AG04449 (cell line): ENCODE measurements at places on chromosomes 1 and 21.

DNA sequence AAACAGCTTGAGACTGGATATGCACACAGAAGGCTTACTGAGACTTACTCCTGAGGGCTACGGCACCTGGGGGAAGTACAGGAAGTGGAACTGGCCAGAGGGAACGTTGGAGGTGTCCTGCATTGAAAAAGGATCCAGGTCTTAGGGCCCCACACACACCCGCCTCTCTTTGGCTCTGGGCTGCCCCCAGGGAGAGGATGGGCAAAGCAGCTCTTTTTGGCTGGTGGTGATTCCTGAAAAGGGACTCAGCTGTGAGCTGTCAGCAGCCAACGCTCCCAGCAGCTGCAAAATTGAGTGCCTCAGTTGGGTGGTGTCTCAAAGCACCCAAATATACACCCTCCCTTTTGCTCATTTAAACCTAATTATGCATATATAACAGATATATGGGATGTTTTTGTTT is 213.2 kb downstream of the TNR start:
- DNase-seq = no peak

GRCh38 chr1:24289937-24290595 is 29.1 kb upstream of the GRHL3 start:
- DNase-seq = peak; percentile 66

DNA sequence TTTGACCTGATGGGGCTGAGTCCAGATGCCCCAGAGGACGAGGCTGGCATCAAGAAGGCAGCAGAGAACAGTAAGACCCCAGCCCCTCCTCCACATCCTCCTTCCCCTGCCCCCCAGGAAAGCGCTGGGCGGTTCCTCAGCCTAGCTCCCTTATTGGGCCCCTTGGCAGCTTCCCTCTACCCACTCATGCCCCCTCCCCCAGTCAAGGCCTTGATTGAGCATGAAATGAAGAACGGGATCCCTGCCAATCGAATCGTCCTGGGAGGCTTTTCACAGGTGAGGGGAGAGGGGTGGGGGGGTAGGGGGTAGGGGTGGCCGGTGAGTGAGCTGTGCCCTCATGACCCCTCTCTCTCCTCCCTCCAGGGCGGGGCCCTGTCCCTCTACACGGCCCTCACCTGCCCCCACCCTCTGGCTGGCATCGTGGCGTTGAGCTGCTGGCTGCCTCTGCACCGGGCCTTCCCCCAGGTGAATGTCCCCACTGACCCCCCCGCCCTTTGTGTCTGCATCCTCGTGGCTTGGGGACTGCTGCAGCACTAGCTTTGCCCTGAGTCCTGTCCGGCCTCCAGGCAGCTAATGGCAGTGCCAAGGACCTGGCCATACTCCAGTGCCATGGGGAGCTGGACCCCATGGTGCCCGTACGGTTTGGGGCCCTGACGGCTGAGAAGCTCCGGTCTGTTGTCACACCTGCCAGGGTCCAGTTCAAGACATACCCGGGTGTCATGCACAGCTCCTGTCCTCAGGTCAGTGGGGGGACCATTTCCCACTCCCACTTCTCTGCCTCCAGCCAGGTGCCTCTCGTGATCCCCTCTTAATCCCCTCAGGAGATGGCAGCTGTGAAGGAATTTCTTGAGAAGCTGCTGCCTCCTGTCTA is 3.2 kb downstream of the LYPLA2 start:
- no peak for DNase-seq

DNA sequence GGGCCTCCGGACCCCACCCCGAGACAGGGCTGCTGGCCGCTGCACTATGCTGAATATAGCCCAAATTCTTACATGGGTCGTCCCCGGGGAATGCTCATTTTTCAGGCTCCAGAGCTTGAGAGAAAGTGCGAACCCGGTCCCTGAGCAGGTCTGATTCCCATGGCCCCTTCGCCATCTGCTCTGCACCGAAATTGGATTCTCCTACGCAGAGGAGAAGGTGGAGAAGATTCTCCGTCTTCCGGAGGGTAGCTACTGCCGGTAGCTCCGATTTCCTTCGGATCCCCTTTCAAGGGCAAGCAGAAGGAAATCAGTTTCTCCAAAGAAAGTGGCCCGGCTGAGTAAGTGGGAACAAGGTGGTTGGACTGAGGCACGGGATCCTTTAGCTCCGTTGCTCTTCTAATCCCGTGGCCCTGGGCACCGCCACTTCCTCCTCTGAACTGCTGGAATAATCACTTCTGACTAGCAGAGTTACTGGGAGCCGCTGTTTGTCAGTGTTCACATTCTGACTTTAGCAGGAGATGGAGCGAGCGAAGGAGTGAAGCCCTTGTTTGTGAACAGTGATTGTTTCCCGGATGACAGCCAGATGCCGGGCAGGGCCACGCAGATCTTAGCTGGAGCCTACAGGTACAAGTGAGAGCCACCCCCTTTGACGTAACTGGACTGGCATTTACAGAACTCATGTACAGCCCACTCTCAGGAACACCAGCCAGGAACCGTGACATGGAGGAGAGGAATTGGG is 1.1 kb upstream of the ZNF496 start:
- DNase-seq = no peak

DNA sequence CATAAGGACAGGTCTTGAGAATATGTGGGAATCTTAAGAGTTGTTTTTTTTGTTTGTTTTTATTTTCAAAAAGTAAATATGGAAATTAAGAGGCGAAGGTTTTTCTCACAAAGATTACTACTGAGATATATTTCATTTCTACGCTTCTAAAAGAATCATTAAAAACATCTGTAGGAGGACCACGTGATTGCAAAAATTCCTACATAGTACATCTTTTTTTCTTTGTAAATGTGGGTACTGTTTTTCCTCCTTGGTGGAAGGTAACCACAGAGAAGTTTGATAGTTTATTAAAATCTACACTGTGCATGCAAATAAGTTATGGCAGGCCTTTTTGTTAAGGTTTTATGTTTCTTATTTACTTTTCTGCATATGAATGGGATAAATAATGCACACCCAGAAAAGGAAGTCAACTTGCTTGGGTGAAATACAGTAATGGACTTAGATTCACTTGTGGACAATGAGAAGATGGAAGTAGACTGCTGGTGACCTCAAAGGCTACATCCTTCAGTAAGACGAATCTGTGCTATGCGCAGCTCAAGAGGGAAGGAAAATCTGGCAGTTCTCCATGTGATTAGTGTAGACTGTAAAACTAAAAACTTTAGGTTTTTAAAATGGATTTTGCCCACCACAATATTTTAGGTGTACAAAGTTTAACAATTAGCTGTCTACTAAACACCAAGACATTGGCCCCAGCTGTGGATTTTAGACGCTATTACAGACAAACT is 2.0 kb downstream of the AK5 start:
- no peak for DNase-seq

DNA sequence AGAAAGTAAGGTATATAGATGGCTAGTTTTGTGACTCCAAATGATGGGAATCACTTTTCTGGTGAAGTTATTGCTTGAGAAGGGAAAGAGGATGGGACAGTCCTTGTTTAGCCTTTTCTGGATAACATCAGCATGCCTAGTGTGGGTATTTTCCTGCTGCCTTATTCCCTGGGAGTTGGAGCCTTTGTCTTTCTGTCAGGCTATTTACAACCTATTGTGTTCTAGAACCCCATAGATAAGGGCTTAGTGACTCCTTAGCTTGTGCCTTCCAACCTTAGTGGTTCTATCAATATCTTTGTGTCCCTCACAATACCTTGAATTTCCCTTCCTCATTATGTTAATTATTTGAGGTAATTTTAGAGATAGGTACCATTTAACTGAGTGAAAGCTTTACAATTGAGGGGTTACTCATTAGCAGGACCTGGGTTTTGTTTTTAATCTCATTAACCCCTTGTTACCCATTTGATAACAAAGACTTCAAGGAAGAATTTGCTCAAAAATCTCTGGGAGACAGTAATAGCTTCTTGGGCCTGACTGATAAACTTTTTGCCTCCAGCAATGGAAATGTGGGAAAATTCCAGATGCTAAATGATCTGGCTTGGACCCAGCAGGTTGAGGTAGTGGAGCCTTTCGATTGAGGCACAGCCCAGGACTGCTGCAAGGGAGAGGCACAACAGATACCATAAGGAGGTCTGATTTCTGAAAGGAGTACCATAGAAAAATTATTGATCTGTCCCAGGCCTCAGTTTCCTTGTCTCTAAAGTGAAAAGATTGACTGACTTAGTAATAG is 49.0 kb downstream of the CACHD1 start:
- no peak for DNase-seq
